Fibroblast of lung (primary cell): ENCODE measurements at places on chromosomes 12 and 14. TPM values are rescaled to one million over a fixed set of nuclear protein-coding genes. Genes with fewer than 3 reads are reported as not detected.

The LRIG3 gene
- 65.7 and 118 TPM in 2 replicates for total RNA-seq

GRCh38 chr14:71361336-71361735, 454.1 kb downstream of the PCNX1 start:
- no peak for DNase-seq

DNA sequence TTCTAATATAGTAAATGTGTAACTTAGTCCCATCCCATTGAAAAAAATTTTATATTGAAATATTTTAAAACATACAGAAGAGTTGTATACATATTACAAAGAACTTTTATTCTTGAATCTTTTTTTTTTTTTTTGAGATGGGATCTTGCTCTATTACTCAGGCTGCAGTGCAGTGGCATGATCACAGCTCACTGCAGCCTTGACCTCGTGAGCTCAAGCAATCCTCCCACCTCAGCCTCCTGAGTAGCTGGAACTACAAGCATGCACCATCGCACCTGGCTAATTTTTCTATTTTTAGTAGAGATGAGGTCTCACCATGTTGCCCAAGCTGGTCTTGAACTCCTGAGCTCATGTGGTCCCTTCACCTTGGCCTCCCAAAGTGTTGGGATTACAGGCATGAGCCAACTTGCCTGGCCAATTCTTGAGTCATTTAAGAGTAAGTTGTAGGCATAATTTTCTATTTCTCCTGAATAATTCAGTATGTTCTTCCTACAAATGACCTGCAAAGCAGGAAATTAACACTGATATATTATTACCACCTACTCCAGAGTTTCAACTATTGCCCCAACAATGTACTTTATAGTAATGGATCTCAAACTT, 153.0 kb upstream of the BMP4 start:
- DNase-seq: no peak

DNA sequence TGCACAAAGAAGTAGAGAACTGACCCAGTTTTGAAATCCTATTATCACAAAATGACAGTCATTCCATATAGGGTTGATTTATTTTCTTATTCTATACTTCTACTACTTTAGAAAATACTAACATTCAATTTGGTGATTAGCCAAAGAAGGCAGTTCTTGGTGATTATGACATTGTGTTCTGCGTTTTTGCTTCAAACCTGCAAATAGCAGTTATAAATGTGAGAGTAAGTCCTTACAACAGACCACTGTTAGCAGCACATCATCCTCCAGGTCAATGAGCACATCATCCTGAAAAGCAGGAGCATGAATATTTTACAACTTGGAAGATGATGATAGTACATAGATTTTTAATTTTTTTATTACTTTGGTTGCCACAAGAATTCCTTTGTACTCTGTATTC, 53.1 kb downstream of the LIN7A start:
- DNase-seq: no peak

The ARL6IP4 gene
- total RNA-seq: 145 and 157 TPM in 2 replicates

DNA sequence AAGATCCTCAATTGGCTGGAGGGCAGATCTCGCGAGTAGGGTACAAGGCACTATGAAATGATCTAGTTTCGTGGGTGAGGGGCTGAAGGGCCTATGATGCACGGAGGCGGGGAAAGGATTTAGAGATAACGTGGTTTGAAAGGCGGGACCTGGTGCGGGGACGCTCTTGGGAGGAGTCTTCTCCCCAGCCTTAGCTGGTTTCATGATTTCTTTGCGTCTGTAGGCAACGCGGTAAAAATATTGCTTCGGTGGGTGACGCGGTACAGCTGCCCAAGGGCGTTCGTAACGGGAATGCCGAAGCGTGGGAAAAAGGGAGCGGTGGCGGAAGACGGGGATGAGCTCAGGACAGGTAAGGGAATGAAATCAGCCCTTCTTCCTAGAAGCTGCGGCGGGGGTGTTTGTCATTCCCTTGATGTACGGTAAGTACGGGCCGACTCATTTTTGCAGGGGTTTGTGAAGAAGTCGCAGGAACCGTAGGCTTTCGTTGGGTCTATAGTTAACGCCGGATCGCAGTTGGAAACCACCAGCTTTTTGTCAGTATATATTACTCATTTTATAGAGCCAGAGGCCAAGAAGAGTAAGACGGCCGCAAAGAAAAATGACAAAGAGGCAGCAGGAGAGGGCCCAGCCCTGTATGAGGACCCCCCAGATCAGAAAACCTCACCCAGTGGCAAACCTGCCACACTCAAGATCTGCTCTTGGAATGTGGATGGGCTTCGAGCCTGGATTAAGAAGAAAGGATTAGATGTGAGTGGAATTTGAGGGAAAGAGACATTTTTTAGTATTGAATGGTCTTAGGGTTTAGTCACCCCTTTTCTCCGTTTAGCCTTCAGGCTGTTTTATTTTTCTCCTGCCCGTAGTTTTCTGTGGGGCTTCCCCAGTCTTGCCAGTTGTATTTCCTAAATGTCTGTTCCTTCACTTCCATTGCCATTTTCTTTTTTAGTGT, 602 bp downstream of the APEX1 start:
- peak; percentile 90 for DNase-seq

The GLIPR1L1 gene
- total RNA-seq: under 0.01 TPM in 1 of 2 replicates, not detected in the other

DNA sequence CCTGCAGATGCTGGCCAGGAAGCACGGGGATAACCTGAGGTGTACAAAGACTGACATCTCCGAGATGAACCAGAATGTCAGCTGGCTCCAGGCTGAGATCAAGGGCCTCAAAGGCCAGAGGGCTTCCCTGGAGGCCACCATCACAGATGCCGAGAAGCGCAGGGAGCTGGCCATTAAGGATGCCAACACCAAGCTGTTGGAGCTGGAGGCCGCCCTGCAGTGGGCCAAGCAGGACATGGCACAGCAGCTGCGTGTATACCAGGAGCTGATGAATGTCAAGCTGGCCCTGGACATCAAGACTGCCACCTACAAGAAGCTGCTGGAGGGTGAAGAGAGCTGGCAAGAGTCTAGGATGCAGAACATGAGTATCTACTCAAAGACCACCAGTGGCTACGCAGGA, 380.0 kb upstream of the USP15 start:
- DNase-seq: no peak

- peak; percentile 6 for DNase-seq
Observed at GRCh38 chr14:102392506-102392905, 29.8 kb downstream of the TECPR2 start.

GRCh38 chr12:11763760-11764520, 114.5 kb downstream of the ETV6 start:
- DNase-seq: peak; percentile 97

- DNase-seq: no peak
Observed at GRCh38 chr14:99819514-99819913, 26.3 kb downstream of the EML1 start.

GRCh38 chr12:68374307-68374982, 42.3 kb upstream of the MDM1 start:
- DNase-seq: no peak

DNA sequence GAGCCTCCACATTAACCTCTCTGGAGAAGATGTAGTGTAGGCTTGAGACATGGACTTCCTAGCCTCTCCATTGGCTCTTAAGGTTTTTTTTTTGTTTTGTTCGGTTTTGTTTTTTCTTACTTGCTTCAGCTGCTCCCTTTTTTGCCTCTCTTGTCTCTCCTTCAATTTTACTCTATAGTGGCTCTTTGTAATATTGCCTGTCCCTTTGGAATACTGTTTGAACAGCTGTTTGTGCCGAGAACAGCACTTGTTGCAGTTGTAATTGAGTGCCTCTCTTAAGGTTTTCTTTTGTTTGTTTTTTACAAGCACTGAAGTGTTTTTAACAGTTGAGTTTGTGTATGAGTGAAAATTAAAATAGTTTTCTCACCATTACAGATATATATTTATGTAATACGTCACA, 567.7 kb downstream of the LRFN5 start:
- DNase-seq: no peak

DNA sequence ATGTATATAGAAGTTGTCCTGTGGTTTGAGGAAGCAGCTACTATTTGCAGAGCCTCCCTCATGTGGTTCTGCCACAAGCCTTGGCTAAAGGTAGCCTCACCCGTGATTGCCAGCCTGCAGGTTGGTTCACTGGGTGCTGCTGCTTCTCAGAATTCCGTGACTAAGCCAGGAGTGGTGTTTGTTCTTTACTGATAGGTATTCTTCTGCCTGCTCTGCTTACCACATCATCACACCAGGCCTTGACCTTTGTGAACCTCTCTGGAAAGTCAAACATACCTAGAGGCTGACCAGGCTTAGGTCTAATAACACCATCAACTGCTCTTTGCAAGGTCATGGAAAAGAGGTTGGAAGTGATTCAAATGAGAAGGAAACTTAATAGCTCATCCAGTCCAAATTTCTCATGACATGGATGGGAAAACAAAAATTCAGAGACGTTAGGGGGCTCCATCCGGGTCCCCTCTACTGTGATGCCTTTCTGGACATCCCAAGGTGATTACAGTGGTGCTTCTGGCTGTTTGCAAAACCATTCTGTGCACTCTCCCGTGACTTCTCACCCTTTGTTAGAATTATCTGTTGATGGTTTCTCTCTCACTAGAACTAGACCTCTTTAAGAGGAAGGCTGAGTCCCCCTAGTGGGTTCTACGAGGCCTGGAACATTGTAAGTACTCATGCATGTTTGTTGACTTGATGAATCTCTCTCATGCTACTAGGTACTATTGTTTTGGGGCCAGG, 8.5 kb upstream of the SOCS2 start:
- DNase-seq: peak; percentile 55

GRCh38 chr14:80059041-80059440, 152.3 kb downstream of the DIO2 start:
- peak; percentile 73 for DNase-seq

The HHIPL1 gene
- 7.7 and 9.9 TPM in 2 replicates for total RNA-seq

The GPD1 gene
- under 0.01 TPM in 1 of 2 replicates, not detected in the other for total RNA-seq

The CYP46A1 gene
- under 0.01 and 0.33 TPM in 2 replicates for total RNA-seq

DNA sequence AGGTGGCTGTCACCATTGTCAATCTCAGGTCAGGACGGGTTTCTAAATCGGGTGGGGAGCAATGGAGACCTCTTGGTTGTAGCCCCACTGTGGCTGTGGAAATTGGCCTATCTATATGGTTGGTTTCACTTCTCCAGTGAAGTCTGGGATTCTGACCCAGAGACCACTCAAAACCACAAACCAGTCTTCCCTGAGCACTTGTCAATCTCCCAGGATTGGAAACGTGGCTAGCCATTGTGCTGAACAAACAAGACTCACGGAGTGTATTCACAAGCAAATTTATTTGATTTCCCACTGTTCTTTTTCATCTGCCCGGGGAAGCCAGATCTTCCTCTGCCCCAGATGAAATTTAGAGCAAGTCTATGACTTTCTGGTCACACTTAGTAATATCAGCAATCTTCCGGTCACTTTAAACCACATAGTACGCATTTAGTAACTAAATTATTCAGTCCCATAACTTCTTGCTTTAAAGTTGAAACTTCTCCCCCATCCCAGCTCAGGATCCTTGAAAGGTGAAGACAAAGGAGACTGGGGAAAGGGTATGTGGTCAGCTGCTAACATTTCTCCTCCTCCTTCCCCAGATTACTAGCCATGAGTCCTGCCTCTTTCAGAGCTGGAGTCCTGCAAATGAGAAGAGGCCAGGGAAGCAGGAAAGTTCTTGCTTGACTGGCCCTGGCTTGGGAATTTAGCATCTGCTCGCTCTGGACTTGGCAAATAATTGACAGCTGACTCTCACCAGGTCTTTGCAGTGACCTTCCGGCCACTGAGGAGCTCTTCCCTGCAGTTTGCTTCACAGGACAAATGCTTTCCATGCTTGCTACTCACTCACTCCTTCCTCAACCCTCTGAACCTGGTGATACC, 123.2 kb upstream of the MAX start:
- no peak for DNase-seq

The FOXA1 gene
- total RNA-seq: under 0.01 TPM in 2 replicates

GRCh38 chr14:50398189-50398580, 1.5 kb upstream of the CDKL1 start:
- no peak for DNase-seq

DNA sequence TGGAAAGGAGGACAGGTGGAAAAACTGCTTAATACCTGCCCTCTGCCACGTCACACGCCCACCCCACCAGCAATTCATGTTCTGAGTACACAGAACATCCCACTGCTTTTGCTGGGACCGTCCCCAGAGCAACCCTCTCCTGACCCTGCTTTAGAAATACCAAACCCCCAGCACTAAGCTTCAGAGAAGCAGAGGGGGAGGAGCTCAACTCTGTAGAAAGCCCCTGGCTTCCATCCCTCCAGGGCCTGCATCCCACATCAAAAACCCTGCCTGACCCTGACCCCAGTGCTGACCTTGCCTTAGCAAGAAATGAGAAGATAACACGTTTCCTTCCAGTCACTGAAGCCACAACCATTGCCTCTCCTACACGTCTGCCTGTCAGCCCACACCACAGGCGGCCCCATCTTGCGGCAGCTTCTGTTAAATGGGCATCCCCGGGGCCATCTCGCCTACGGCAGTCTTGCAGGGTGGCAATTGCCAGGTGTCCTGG, 19.7 kb downstream of the VDR start:
- DNase-seq: no peak

DNA sequence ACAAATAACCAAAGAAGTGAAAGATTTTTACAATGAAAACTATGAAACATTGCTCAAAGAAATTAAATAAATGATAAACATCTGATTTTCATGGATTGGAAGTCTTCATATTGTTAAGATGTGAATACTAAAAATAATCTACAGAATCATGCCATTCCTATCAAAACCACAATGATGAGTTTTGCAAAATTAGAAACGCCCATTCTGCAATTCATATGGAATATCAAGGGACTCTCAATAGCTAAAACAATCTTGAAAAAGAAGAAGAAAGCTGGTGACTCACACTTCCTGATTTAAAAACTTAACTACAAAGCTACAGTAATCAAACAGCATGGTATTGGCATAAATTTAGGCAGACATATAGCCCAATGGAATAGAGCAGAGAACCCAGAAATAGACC, 40.2 kb upstream of the CCT2 start:
- DNase-seq: no peak

The FBXW8 gene
- total RNA-seq: 10.8 and 11.7 TPM in 2 replicates

DNA sequence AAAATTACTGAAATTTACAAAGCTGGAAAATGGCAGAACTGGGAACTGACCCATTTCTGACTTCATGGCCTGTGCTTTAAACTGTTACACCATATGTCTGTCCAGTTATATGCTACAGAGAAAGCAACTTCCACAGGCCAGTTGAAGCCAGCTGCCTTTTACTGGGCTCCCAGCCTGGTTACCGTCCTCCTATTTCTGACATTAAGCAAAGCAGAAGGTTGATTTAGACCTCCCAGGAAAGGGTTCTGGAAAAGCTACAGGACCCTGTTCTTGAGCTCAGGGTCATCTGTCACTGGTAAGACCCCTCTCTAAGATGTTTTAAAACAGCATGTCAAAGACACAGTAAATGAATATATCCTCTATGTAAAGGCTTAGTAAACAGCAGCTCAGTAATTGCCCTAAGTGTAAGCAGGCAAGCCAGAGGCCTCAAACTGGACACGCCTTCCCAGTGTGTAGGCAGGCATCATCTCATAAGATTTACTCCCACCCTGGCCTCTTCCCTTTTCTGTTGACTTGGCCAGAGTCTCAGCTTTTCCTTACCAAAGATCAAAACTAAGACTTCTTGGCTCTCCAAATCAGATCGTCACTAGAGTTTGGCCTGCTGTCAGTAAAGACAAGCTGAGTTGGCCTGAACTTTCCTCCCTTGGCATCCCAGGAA, 55.4 kb upstream of the RNU6-8 start:
- no peak for DNase-seq

DNA sequence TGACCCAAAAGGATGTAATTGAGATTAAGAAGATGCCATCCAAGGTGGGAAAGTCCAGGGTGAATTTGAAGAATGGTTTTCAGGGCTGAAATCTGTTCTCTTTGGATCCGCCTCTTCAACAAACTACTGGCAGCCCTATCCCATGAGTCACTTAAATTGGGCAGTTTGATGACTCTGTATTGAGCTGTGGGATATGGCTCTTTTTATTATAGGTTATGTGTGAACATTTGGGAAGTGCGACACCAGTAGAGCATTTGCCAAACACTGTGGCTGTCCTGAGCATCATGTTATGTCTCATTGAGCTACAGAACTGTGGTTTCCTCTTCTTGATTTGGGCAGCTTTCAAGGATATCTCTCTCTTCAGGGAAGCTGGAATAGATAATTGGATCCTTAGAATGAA, 22.3 kb downstream of the IFT43 start:
- peak; percentile 25 for DNase-seq
